NCI-H524 (cell line): ENCODE measurements at places on chromosomes 3 and 15.
A peak's percentile ranks its signal among the peaks of the same experiment; 100 is the strongest.

- DNase-seq, result no peak
Measured at GRCh38 chr15:36373550-36373949, 205.9 kb upstream of the CDIN1 start.

DNA sequence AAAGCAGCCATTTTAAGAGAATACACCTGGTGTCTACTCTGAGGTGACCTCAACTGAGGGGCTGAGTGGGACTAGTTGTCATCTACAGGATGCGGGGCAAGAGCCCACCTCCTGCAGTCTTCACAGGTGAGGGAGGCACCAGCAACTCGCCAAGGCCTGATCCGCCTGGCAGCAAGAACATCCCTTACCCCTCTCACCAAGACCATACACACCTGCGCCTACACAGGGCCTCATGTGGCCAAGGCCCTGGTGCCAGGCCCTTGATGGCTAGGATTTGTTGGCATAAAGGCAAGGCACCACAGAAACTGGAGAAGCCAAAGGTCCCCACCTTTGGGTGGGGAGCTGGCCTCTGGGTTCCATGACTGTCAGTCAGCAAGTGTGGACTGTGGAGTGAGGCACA, 18.4 kb downstream of the ELP6 start:
- DNase-seq, result no peak

DNA sequence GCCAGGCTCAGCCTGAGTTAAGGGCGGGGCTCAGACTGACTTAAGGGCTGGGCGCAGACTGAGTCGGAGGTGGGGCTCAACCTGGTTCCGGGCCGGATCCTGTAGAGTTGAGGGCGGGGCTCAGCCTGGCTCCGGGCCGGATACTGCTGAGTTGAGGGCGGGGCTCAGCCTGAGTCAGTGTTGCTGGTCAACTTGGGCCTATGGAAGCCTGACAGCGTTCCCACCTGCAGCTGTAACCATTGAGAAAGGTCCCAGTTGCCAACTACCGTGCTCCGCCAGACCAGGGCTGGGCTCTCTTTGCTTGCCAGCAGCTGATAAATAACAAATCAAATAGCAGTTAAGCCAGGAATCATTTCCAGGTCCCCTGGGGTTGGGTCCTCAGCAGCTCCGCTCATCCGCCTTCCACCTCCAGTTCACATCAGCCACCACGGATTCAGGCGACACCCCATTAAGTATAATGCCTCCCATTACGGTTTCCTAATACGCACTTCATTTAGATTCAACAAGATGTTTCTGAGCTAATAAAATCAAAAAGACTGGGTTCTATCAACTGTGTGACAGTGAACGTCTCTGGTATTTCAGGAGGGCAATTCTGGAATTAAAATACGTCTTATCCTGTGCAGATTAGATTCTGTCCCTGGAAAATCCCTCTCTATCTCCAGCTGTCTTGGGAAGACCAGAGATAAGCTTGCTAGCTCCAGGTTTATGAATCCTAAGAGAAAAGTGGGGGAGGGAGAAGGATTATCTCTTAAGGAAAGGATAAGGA, 7.3 kb downstream of the GRIP2 start:
- DNase-seq, result peak; percentile 11

DNA sequence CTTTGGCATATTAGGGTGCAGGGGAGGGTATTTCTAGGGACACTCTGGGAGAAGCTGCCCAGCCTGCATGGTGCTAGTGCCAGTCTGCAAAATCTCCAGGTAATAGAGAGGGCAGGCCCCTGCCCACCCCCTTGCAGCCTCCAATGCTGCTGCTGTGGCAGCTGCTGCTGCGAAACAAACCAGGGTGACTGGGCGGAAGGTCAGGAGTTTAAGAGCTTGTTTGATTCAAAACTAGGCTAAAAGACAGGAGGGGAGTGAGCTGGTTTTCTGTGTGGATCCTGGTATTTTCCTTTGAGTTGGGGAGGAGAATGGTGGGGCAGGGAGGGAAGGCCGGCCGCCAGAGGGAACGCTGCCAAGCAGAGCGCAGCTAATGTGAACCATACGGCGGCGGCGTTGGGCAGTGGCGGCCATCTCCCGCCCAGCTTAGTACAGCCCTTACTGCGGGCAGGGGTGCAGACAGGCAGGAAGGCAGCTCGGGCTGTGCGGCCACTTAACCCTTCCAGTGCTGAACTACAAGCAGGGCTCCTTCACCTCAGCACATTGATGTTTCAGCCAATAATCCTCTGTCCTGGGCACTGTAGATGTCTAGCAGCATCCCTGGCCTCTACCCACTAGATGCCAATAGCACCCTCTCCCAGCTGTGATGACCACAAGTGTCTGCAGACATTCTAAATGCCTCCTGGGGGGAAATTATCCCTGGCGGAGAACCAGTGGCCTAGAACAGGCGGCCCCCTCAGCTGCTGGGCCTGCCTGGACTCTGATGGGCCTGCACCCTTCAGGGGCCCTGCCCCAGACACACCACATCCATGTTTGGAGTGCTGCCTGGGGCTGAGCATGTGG, 125.7 kb downstream of the EEFSEC start:
- no peak for DNase-seq

DNA sequence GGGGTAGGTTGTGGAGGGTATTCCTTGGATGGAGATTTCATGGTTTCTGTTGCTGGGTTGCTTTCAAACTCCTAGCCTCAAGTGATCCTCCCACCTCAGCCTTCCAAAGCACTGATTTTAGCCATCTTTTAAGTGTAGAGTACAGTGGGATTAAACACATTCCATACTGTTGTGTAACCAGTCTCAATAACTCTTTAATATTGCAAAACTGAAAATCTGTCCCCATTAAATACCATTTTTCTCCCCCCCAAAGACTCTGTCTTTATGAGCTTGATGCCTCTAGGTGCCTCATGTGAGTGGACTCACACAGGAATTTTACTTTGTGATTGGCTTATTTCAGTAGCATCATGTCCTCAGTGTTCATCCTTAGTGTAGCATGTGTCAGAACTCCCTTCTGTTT, 74.7 kb upstream of the ATP10A start:
- no peak for DNase-seq

- DNase-seq, result no peak
Measured at GRCh38 chr3:172918165-172918564, 167.6 kb downstream of the ECT2 start.

- DNase-seq, result no peak
Measured at GRCh38 chr15:87896936-87897335, 359.6 kb downstream of the NTRK3 start.

DNA sequence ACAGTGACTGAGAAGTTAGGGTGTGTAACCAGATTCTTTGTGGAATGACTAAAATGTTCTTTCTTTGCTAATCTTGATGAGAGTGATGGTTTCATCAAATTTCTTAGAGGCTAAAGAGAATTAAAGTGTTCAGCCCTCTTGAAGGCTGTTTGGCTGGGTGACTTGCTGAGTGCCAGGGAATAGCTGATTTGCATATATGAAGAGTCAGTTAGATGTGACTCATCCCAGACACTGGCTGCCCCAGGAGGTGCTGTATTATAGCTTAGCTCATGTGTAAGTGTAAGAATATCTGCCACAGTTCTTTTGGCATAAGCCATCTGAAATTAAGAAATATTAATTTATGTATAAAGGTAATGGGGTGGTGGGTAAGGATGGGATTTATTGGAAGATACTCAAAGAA, 535.1 kb downstream of the NLGN1 start:
- DNase-seq, result peak; percentile 85

- DNase-seq, result no peak
Measured at GRCh38 chr15:95497634-95498033, 832.9 kb upstream of the NR2F2 start.
